Naive thymus-derived CD4-positive, alpha-beta T cell (primary cell): ENCODE measurements at places on chromosomes 2 and 18. TPM values are rescaled to one million over a fixed set of nuclear protein-coding genes. Genes with fewer than 3 reads are reported as not detected.

DNA sequence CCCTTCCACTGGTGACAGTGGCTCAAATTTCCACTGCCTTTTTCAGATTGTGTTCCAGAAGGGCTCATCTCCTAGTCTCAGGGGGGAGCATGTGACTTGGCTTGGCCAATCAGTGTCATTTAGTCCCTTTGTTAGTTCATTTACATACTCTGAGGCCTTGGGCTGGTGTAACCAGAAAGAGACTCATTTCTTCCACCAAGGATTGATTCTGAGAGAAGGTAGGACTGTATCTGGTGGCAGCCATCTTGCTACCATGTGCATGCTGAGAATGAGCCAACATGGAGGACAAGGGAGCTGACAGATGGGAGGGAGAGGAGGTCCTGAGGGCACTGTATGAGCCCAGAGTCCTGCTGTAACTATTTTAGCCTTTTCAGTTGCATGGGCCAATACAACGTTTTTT, 191.7 kb downstream of the THSD7B start:
- no peak for DNase-seq

DNA sequence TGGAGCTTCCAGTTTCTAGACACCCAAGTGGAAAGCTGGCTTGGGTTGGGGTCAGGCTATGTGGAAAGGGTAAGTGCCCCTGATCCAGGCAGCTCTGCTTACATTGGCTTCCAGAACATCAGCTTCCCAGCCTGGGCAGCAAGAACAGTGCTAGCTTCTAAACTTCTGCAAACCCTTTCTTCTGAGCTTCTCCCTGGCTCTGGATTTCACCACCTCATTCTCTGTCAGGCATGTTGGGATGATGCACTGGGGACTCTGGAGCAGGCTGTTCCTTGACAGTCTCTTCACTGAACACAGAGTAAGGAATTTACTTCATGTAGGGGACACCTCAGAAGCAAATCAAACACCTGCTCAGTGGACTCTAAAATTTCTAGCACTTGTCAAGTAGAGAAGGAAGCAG, 72.8 kb downstream of the LYPD1 start:
- DNase-seq, result no peak

- no peak for DNase-seq
Observed at GRCh38 chr18:9048808-9049494, 53.5 kb upstream of the NDUFV2 start.

DNA sequence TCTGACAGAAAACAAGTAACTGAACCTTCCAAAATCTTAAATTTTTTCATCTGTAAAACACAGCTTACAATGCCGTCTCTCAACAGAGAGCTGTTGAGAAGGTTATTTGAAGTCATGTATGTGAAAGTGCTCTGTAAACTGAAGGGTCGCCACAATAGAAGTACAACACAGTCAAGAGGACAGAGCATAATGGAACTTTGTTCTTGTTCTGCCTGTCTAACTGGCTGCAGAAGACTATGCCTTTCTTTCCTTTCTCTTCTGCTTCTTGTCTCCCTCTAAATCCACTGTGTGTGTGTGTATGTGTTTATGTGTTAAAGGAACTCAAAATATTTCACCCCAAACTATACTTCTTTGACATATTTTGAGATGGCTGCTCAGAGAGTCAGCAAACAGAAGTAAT, 365.8 kb upstream of the RND3 start:
- no peak for DNase-seq

DNA sequence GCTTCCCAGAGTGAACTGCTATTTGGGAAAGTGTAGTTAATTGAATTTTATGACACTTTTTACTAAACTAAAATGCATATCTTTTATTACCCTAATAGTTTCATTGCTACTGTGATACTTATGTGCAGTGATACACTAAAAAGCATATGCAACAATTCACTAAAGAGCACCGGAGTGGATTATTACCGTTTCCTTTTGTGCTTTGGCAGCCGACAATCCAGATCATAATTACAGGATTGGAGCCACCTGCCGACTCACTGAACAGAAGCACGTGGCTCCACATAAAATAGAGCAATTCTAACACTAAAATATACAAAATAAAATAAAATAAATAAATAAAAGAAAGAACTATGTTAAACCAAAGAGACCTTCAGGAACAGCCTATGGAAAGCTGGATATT, 583.4 kb downstream of the NRXN1 start:
- no peak for DNase-seq

DNA sequence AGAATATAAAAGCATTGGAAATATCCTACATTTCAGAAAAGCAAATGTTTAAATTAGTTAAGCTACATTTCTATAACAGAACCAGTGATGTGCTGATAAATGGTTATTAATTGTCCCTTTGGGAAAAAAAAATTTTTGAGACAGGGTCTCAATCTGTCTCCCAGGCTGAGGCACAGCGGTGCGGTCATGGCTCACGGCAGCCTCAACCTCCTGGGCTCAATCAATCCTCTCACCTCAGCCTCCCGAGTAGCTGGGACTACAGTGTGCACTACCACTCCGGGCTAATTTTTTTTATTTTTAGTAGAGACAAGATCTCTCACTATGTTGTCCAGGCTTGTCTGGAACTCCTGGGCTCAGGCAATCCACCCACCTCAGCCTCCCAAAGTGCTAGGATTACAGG, 194.8 kb upstream of the SALL3 start:
- DNase-seq, result no peak

DNA sequence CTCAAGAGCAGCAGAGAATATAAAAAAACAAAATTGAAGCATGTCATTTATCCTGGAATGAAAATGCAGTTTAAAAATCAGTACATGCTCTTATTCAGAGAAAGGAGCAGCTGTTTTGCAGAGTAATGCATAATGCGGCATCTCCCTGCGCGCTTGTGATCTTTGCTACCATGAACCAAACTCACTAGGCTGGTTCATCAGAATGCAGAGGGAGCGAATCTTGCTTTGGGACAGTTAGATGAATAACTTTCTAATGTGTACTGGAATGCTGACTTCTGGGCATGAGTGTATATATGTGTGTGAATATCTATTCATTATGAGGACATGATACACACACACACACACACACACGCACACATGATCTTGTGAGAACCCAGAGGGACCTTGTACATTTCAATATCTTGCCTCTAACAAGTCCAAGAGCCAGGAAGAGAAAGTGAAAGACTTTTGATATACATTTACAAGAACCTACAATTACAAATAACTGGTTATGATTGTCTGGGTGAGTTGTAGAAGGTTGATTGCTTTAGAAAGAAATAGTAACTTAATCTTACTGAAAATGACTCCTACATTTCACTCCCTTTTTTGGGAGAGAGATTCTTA, 54.1 kb upstream of the THOC1 start:
- DNase-seq, result no peak

DNA sequence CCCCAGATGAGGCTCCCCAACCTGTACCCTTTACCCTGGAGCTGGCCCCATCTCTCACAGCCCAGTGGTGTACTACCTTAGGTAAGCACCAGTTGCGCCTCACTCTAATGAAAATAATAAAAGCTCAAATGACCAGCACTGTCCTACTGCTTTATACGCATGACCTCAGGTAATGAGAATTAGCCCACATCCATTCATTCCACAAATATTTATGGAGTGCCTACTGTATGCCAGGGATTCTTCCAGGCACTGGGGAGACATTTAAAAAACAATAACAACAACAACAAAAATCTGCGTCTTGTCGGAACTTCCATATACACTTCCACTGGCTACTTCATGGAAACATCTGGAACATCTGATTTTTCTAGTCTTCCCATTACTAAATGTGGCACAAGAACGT, 20.8 kb downstream of the HPCAL1 start:
- DNase-seq, result no peak

The PSMA8 gene
- 0.39 TPM for polyA plus RNA-seq

The COL4A3 gene
- not detected for polyA plus RNA-seq

The GCG gene
- polyA plus RNA-seq, result not detected
